Neuronal stem cell (in vitro differentiated cells): ENCODE measurements at places on chromosomes 6 and 20.

DNA sequence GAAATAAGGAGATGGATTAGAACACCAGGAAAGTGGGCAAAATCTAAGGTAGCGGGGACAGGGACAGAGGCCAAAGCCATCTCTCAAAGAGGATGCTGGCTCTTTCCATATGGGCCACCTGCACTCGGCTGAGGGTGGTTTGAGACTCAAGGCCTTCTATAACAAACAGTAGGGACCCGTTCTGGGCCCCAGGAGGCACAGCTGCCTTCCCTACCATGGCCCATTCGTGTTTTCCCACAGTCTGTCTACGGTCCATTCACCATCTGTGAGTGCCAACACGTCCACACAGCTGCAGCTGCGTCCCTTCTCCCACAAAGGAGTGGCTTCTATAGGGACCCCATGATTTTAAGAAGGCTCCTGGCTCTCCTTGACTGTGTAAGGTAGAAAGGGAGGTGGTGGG is 871 bp downstream of the BANF2 start:
- DNase-seq, result no peak

- no peak for DNase-seq
These were observed 27.7 kb downstream of the EIF2S2 start for GRCh38 chr20:34084227-34084923.

GRCh38 chr20:1664911-1665310 is 7.3 kb upstream of the SIRPG start:
- no peak for DNase-seq

DNA sequence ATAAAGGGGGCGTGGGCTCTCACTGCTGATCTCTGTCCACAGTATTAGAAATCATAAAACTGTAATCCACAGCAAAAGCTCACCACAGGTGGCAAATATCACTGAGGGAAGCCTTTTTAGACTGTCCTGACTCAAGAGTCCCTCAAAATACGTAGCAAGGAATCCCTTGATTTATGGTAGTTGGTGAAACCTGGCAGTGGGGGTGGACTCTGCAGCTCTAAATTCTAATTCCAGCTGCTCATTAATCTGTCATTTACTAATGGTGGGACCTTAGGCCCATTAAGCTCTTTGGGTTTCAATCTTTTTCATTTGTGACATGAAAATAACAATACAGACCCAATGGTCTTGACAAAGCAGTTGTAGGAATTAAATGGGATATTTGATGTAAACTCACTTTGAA is 32.3 kb downstream of the GMDS start:
- no peak for DNase-seq

DNA sequence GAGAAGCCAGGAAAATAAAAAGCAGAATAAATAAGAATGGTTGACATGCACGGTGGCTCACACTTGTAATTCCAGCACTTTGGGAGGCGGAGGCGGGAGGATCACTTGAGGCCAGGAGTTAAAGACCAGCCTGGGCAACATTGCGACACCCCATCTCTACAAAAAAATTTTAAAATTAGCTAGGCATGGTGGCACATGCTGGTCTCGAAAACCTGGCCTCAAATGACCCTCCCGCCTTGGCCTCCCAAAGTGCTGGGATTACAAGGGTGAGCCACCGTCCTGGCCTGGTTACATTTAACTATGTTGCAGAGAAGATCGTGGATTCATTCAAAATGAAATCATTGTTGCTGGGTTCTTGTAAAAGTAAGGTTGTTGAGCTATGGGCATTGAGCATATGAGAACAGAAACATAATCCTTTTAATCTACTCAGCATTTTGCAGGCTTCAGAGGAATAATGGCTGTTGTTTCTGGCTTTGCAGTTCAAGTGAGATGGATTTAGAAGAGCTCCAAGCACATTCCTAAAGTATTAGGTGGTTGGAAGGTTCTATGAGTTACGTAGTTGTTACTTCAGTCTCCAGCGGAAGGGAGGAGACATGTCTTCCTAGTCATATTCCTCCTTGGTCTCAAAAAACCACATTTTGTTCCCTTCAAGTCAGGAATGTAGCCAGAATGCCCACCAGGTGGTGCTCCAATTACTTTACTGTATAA is 45.6 kb upstream of the RAB23 start:
- no peak for DNase-seq

DNA sequence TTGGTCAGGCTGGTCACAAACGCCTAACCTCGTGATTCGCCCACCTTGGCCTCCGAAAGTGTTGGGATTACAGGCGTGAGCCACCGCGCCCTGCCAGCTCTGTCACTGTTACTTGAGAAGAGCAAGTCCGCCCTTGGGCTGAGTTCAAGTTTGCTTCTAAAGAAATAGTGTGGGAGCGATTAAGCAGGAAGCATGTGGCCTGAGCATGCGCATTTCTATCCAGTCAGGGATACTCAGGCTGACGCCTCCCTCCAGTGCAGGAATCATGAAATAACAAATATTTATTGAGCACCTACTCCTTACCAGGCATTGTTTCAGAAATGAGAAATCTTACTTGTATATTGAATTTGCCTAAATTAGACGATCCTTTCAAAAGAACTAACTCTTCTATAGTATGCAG is 166.2 kb downstream of the EDN1 start:
- no peak for DNase-seq

- DNase-seq, result peak; percentile 44
These were observed 105.1 kb downstream of the TRMT11 start for GRCh38 chr6:126091466-126091865.

DNA sequence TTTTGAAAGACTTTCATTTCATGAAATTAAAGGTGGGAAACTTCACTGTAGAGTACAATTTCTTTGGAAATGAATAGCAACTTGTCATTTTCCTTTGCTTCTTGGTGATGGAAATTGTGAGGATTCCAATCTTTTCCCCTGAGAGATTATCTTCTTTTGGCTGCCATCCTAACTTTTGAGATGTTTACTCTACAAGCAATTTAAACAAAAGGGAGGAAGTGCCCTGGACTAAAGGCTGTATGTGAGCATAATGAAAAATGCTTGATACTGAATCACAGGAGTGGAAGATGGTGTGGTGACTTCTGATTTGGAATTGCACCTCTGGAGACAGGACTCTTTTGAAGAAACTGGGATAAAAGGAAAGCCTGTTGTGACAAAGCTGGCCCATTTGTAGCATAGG is 43.1 kb upstream of the JAG1 start:
- no peak for DNase-seq
